ENCODE measurements at places on chromosomes 4 and X.
A peak's percentile ranks its signal among the peaks of the same experiment; 100 is the strongest.

GRCh38 chrX:119518371-119518770 lies 46.8 kb downstream of the STEEP1 start:
- DNase-seq: no peak

GRCh38 chr4:124018383-124019317 lies 622.1 kb downstream of the SPRY1 start:
- no peak for DNase-seq

DNA sequence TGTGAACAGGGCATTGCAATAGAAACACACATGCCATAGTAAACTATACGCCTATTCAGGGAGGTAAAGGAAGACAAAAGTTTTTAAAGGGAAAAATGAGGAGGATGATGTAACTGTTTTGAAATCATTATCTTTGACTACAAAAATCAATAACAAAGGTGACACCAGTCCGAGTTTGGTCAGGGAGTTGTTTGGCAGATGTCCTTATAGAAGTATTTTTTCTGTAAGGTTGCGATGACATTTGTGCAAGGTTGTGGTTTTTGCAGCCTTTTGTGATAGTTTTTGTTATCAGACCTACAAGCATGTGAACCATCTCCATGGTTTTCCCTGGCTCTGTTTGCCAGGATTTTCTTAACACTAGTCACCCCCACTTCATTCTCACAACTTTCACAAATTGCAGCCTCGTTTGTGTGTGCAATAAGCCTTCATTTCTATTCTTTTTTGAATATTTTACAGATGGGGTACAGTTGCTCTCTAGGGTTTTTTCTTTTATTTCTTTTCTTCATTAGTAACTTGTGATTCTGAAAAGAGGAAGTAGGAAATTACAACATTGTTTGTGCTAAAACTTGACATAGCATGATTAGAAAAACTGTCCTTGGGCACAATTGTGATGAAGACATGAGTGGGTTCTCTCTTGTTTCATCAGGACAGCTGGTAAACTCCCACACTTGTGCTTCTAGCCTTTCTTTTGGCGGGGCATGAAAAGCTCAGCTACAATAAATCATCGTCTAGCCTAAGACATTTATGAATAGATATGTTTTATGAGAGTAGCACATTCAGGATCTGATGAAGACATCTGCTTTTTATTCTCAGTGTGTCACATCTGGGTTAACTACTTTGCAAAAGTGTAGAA lies 60.2 kb upstream of the PNPLA4 start:
- no peak for DNase-seq

GRCh38 chr4:173522160-173522950 lies 7.7 kb downstream of the HAND2 start:
- no peak for DNase-seq

DNA sequence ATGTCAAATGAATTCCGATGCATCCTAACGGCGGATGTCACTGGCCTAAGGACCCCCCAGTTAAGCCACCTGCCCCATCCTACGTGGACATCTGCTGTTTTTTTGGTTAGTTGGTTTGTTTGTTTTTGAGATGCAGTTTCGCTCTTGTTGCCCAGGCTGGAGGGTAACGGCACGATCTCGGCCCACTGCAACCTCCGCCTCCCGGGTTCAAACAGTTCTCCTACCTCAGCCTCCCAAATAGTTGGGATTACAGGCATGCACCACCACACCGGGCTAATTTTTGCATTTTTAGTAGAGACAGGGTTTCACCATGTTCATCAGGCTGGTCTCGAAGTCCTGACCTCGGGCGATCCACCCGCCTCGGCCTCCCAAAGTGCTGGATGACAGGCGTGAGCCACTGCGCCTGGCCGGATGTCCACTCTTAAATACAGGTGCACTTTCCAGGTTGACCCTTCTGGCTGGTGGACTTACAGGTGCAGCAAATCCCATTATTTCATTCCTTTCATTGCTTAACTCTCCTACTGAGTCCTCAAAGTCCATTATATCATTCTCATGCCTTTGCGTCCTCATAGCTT lies 206.2 kb downstream of the CRLF2 start:
- DNase-seq: no peak

DNA sequence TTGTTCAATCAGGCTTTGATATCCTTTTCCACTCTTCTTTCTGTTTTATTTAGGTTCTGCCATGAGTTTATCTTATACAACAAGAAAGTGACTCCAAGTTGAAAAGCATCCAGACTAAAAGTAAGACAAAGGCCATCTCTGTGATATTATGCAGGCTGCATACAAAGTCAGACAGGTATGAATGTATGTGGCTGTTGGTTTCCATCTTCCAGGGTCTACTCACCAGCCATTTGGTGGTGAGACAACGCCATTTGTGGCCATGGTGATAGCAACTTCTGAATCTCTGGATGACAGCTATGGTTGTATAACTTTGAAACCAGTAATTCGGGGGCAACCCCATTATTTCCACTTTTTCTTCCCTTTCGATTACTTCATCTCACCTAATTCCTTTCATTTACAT lies 17.2 kb upstream of the MSL3 start:
- no peak for DNase-seq

DNA sequence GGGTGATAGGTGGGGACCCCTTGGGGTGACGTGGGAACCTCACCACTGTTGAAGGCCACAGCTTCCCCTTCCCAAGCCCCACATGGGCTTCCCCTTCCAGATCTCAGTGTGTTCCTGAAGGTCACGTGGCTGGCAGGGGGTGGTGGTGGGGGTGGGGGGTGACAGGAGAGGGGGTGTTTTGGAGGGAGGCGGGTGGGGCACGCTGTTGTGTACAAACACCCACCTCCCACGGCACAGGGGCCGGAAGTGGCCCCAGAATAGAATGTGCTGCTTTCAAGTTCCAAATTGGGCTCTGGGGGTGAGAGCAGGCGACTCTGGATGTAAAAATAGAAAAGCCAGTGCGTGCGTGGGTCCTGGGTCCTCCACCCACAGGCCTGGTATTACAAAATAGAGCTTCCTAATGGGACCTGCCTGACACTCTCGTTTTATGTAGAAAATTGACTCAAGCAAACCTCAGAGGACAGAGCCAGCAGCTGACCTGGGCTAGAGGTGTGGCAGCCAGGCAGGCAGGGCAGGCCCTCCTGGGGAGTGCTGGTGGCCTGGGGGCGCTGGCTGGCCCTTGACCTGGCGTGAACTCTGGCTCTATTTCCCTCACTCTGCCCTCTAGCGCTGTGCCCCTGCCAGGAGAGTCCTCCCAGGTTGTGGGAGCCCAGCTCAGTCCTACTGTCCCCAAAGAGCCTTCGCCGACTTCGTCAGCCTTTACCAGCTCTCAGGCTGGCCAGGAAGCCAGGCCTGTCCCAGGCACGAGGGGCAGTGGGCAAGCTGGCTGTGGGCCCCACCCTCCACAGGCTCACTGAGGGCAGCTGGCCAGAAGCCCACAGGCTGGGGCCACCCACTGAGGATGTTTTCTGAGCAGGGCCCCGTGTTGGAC lies 5.4 kb upstream of the SH3BP2 start:
- DNase-seq: no peak

- DNase-seq: no peak
These were observed 79.7 kb upstream of the LSM6 start for GRCh38 chr4:146095860-146096259.

- no peak for DNase-seq
These were observed 25.7 kb downstream of the NKX1-1 start for GRCh38 chr4:1380368-1381151.

DNA sequence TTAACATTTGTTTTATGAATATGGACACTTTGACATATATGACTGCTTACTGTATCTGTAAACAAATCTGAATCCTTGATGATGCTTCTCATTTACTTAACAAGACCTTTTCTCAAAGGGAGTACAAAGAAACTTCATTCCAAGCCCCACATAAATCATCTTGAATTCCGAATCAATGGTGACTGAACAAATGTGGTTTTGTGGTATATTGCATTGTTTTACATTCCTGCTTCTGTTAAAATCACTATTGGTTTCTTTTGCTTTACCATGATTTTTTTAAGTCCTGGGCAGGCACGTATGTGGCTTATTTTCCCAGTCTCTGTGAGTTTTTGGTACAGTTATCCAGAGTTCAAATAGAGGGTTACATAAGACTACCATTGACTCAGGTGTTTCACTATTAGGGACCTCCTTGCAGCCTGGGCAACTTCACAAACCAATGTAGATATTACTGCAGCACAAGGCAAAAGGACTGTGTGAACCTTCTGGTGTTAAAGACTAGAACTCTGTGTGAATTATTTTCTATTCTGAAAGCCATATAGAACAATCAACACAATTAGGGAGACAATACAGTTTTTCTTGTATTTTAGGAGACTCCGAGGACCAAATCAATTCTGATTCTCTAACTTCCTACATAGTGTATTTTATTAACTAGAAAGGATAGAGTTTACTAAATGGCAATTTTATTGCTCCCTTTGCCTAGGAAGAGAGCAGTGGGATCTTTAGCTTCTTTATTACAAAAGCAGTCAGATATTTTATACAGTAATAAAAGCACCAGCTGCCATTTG lies 196.4 kb downstream of the GALNTL6 start:
- no peak for DNase-seq

DNA sequence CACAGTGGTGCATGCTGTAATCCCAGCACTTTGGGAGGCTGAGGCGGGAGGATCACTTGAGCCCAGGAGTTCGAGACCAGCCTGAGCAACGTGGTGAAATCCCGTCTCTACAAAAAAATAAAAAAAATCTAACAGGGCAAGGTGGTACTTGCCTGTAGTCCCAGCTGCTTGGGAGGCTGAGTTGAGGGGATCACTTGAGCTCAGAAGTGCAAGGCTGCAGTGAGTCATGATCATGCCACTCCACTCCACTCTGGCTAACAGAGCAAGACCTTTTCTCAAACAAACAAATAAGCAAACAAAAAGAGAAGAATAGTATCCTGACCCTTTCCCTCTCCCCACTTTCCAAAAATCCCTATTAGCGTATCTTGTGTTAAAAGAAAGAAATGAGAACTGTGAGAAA lies 52.7 kb downstream of the NPY1R start:
- DNase-seq: no peak

- DNase-seq: no peak
These were observed 80.5 kb downstream of the PRDM5 start for GRCh38 chr4:120842031-120842430.

DNA sequence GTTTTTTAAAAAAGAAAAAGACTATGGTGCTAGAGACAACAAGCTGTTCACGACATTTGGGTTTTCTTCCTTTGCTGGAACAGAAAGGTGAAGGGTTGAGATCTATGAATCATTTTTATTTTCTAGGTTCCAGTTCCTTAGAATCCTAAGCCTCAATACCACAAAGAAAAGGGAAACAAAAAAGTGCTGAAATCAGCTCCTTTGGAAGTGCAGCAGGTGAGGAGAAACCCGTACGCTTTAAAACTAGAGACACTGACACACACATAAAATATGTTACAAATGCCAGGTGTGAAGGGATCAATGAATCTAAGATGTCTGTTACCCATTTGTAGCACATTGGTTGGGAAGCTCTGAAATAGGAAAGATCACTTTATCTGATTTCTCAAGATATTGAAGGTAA lies 125.2 kb downstream of the AREG start:
- DNase-seq: no peak

DNA sequence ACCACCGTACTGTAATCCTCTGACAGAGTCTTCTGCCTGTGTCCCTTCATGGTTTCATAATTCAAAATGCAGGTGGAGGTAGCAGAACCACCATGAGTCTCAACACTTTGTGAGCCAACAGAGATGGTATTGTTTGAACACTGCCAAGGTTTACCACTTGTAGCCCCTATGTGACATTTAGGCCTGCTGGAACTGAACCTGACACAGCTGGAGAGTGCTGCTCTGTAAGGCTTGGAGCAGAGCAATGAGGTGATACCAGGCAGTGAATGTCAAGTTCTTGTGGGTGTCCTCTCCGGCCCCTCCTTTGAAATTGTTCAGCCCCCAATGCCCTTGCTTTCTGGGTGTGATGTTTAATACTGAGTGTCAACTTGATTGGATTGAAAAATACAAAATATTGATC lies 1042.9 kb downstream of the ARAP2 start:
- DNase-seq: no peak

DNA sequence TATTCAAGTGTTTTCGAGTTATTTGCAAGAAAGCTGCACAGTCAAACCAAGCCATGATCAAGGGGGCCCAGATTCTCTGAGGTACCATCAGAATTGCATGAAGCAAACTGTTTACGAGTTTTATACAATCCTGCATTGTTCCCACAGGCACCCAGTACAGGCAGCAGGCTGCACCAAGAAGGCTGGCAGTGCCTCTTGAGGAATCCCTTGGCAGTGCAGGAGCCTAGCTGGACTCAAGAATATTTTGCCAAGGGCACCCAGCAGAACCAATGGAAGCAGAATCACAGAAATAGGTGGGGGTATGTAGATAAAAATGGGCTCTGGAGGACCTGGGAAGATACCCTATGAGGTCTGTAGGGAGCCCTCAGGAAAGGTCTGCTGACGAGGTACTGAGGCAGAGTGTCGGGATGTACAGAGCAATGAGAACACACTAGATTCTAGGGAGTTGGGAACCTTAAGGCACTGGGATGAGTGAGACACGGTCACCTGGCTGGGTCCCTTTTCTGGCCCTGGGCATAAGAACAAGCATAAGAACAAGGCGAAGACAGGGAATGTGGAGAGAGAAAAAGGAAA lies 2.5 kb upstream of the PLP1 start:
- DNase-seq: no peak

- DNase-seq: no peak
These were observed 11.9 kb upstream of the SLC9A7 start for GRCh38 chrX:46770817-46771163.

- DNase-seq: no peak
These were observed 2.8 kb upstream of the SEL1L3 start for GRCh38 chr4:25865586-25865985.

- DNase-seq: peak; percentile 63
These were observed 26.4 kb upstream of the TMPRSS11B start for GRCh38 chr4:68271851-68272357.

DNA sequence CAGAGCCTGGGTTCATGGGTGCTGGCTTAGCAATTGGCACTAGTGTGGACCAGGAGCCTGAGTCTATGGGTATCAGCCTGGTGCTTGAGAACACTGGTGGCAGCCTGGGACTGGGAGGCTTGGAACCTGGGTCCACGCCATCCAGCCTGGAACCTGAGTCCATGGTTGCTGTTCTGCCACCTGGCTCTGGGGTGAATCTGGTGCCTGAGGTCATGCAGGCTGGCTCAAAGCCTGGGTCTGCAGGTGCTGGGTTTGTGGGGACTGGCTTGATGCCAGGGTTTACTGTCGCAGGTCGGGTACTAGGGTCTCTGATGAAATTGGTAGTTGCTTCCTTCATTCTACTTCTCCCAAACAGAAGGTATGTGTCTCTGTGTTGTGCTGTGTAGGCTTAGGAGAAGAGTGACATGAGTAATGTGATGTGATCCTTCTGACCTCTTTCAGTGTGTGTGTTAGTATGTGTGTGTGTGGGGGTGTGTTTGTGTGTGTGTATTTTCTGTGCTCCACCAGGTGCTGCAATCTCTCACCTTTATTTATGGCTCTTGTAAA lies 517.0 kb upstream of the EPHA5 start:
- no peak for DNase-seq
